ENCODE measurements at places on chromosomes 5 and 9. TPM values are rescaled to one million over a fixed set of nuclear protein-coding genes. Genes with fewer than 3 reads are reported as not detected.

Gene RELL2
- 6.9 TPM for total RNA-seq

Gene DBH
- total RNA-seq: 0.02 TPM

Gene RFX3
- 3.1 TPM for total RNA-seq

Gene ZCCHC10
- 43.4 TPM for total RNA-seq

Gene IL13
- total RNA-seq: not detected

Gene ZNF366
- not detected for total RNA-seq

Gene LCN15
- total RNA-seq: not detected

Gene PCDH1
- total RNA-seq: 7.4 TPM

Gene HSPA9
- total RNA-seq: 654 TPM

GRCh38 chr5:79488775-79489174 lies 25.2 kb downstream of the HOMER1 start:
- no peak for DNase-seq

DNA sequence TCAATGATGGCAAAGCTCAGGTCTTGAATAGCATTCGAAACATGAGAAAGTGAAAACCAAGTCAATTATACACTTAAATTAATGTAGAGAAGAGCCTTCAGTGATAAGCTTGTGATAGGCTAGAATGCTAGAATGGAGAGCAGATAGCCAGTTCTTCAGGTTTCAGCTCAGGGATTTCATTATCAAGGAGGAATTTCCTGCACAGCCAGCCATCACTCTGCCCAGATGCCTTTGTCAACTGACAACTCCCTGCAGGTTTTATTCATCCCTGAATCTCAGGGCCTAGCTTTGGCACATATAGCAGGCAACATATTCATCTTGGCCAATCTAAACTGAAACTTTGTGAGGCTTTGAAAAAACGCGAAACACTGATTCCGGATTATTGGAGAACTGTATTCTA lies 199.3 kb upstream of the CDH6 start:
- DNase-seq: no peak

DNA sequence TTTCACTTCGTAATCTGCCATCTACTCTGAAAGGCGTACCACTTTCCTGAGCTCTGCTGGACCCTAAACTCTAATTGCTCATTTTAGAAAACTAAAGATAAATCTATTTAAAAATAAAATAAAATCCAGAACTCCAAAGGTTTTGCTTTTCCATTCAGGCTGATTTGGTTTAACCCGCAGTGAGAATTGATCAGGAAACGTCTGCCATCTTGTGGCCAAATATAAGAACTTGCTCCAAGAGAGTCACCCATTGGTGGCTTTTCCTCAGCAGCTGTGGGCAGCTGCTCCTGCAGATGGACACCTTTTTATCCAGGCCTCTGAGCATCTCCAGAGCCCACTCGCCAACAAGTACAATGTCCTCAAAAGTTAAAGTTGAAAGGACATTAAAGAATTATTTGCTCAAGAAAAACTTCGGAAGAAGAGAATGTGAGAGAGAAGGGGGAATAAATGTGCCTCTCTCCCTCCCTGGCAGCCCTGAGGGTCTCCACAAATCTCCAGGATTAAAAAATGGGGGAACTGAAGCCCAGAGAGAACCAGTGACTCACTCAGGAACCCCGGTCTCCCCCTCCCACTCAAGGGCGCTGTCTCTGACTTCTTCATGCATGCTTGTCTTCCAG lies 4.1 kb downstream of the SAXO1 start:
- DNase-seq: peak; percentile 59

DNA sequence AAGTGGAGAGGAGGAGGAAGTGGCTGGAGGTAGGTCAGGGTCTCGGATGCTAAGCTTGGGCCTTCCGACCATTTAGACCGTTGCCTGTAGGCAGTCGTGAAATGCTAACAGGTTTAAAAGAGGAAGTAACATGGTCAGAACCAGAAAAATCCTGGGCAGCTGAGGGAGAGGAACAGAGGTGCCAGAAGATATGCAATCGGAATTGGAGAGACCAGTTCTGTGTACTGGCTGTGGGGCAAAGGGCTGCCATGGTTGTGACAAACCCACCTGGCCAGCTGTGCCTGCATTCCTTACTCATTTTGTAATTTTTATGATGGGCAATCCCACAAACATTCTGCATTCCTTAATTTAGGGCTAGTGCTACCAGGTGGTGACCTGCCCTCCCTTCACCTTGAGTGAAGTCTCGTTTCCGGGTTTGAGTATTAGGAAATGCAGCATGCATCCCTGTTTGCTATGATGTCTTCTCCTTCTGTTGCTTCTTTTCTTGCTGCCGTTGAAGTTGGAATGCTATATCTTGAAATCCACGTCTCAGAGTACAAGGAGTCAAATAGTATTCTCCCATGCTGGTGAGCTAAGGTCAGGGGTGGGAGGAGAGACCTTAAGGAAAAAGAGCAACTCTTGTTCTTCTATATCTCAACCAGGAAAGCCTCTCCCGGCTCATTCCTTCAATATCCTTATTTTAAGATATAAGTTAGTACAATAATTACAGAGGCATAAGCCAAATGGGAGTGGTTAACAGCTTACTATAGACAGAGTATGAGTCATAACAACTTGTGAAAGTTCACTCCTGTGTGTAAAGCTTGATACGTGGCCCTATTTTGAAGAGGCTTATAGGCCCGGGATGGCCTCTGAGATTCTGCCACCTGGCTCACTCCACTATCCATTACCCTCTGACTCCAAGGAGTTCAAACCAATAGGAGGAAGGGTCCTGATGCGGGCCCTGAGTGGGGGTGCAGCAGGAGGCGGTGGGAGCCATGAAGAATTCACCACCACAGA lies 37.0 kb downstream of the B4GALT1 start:
- DNase-seq: peak; percentile 29

GRCh38 chr5:83230511-83230910 lies 153.2 kb downstream of the XRCC4 start:
- DNase-seq: no peak

GRCh38 chr9:75910731-75911130 lies 20.3 kb downstream of the PCSK5 start:
- no peak for DNase-seq

- peak; percentile 14 for DNase-seq
Measured at GRCh38 chr5:156920042-156920860, 42.8 kb downstream of the TIMD4 start.

DNA sequence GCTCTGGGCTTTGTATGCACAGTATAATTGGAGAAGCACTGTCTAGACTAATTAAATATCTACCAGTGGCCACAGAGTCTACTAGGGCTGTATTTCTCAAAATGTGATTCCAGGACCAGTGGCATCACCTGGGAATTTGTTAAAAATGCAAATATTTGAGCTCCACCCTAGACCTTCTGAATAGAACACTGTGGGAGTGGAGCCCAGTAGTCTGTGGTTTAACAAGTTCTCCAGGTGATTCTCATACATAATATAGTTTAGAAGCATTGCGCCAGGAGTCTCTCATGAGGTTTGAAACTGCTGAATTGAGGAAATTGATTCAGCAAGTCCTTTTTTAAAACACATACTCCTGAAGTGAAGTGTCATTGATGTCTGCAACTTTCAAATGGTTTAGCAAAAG lies 74.7 kb downstream of the FCHO2 start:
- peak; percentile 8 for DNase-seq

GRCh38 chr5:99037668-99038067 lies 108.9 kb upstream of the CHD1 start:
- DNase-seq: peak; percentile 65

- DNase-seq: no peak
Measured at GRCh38 chr9:14296495-14297113, 17.3 kb downstream of the NFIB start.

DNA sequence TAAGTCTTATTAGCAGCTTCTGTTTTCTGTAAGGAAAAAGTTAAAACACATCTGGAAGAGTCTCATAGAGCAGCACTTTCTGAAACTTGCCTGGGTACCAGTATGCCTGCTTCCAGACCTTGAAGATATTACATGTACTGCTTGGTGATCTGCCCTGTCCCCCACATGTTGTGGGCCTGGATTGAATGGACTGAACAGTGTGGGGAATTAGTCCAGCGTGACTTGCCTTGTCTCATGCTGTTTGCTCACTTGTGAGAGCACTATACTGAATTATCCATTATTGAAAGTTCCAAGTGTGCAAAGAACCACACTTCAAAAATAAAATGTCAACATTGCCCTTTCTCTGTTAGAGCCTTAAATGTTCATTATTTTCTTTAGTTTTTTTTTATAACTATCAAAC lies 8.9 kb downstream of the CTNNA1 start:
- no peak for DNase-seq

DNA sequence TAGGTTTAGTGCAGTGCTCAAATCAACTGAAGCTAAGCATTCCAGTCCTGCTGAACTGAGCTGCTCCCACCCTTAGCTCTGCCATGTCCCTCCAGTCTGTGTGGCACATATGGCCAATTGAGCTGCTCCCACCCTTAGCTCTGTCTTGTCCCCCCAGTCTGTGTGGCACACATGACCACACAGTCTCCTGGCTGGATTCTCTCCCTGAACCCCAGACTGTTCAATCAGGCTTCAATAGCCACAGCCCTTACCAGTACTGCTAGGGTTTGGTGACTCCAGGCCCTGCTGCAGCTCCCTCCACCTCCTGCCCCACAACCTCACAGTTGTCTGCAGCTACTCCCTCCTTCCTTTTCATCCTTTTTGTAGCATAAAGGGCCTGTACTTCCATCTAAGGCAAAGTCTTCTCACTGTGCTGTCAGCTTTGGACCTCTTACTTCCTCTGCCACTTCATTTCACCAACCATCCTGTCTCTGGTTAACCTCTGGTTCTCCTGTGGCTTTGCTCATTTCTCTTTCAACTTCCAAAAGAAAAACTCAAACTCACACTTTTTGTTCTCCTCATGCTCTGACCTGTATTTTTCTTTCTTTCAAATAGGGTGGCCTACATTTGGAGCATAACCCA lies 50.8 kb downstream of the ADAMTS12 start:
- DNase-seq: no peak

DNA sequence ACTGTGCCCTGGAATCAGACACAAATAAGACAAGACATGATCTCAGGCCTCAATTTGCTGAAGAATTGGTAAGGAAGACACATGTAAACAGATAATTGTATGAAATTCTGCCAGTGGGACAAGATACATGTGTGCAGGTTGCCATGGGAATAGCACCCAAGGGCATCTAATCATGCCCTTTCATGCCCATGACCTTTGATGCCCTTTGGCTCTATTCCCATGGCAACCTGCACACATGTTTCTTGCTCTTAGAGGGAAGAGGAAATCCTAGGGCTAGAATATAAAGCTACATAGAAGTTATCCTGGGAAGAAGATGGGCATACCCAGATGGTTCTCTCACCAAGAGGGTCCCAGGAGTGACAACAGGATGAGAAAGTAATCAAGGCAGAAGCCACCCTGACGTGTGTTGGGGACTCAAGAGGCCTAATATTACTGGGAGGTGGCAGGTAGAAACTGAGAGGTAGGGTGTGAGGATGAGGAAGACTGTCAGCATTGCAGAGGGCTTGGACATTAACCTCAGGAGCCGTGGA lies 34.4 kb downstream of the P4HA2 start:
- no peak for DNase-seq

DNA sequence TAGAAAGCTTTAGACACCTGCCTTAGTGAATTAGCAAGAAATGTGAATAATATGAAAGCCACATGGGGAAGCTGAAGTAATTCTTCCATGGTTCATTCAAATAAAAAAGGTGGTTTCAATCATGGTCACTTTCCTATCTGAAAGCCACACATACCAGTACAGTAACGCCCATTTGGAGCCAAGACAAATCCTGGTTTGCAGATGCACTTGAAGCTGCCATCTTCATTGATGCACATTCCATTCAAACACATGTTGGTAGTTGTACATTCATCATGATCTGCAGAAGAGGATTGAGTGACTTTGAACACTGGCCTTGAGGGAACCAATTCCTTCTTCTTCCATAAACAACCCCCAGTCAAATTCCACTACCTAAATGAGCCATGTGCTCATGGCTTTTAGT lies 161.5 kb downstream of the FBN2 start:
- no peak for DNase-seq

DNA sequence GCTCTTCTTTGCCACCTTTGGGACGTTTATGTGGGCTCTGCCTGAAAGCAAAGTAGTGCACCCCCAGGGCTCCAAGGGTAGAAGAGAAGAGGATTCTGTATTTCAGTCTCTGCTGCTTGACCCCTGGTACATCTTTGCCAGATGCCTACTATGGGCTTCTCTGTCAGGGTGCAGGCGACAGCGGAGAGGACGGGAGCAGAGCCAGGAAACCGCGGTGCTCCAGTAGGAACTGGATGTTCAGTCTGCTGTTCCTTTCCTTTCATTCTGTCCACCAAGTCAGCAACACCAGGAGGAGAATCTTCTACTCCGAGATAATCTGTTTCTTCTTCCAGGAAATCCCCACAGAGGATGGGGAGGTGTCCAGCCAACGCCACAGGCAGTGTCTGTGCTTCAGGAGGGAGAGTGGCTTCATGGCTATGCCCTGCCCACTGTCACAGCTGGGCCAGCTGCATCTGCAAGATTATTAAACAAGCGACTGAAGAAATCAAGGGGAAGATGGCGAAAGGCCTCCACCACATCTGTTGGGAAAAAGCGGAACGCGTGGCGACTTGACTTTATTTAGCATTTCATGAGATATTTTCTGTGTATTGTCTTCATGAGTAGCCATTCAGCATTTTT lies 398.3 kb downstream of the IRX1 start:
- DNase-seq: no peak

- DNase-seq: no peak
Measured at GRCh38 chr5:154162539-154163151, 27.9 kb upstream of the GALNT10 start.

- DNase-seq: no peak
Measured at GRCh38 chr9:130938652-130939404, at the start of gene FIBCD1. Gene FIBCD1 (minus strand): TSS chr9:130939247. CDS start chr9:130938607, 640 bp downstream.

DNA sequence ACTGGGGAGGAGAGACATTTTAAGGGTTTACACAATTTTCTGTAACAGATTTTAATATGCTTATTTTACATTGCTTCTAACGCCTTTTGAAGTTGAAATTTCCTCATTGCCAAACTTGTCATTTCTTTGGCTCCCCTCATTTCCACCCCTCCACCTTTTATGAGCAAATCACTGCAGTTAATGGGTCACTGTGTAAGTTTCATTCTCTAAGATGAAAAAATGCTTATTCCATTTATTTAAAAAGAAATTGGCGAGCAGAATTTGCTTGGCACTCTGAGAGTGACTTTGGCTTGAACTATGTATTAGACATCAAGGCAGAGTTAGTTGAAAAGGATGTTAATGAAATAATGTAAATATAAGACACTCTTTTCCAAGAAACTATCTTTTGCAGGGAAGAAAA lies 66.6 kb downstream of the ITGA1 start:
- DNase-seq: no peak

GRCh38 chr5:151254556-151254955 lies 1.6 kb downstream of the GM2A start:
- no peak for DNase-seq

GRCh38 chr9:93984860-93985259 lies 29.7 kb upstream of the BARX1 start:
- DNase-seq: no peak

- no peak for DNase-seq
Measured at GRCh38 chr5:79120221-79120620, 8.6 kb downstream of the BHMT start.

GRCh38 chr5:58761407-58761806 lies 178.5 kb downstream of the RAB3C start:
- DNase-seq: no peak

- DNase-seq: no peak
Measured at GRCh38 chr5:147375151-147375550, 134.7 kb downstream of the DPYSL3 start.
